ENCODE measurements at places on chromosomes 3 and 15.

GRCh38 chr3:64761729-64762128 lies 73.9 kb upstream of the ADAMTS9 start:
- DNase-seq = no peak

- DNase-seq = no peak
Observed at GRCh38 chr15:99574502-99574901, 8.7 kb downstream of the MEF2A start.

DNA sequence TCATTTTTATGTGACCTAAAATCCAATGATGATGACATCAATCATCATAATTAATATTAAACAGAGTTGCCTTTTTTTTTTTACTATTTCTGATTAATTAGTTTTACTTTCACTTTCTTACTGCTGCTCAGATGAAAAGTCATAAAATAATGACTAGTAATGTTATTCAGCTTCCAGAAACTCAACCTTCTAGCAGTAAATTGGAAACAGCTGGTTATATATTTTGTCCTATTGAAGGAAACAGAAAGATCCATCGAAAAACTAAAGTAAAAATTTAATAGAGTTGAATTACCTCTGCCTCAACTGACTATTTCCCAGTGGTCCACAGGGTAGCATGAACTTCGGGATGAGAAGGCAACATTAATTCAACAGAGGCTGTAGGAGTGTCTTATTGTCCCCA lies 107.1 kb upstream of the PTX3 start:
- DNase-seq = peak; percentile 49

- DNase-seq = peak; percentile 66
Observed at GRCh38 chr15:42591238-42591934, 16.0 kb downstream of the STARD9 start.

GRCh38 chr15:50458348-50459112 lies 34.3 kb downstream of the USP8 start:
- peak; percentile 14 for DNase-seq

DNA sequence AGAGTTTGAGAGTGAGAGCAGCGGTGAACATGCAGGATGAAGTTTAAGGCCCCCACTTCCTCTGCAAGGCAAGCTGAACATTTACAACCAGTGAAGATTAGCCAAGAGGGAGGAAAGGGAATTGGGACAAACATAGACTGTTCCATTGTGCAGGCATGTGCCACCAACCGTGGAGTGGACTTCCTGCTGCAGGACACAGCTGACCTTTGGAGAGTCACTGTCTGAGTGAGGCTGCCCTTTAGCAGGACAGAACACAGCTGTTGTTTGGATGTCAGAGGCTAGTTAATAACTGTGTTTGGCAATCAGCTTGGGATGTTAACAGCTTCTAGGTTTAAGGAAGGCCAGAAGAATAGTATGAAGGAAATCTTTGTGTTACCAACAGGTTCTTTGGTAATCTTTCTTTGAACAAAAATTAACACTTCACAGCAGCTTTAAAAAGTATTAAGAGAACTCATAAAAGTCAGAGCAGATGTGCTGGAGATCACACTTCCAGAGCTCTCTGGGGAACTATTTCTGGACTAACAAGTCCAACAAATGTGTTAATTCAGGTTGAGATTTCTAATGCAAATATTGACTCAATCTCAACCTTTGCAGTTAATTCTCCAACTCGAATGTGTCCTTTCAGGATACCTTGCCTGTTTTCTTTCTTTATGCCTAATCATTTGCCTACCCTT lies 31.4 kb downstream of the CTDSPL start:
- DNase-seq = no peak

DNA sequence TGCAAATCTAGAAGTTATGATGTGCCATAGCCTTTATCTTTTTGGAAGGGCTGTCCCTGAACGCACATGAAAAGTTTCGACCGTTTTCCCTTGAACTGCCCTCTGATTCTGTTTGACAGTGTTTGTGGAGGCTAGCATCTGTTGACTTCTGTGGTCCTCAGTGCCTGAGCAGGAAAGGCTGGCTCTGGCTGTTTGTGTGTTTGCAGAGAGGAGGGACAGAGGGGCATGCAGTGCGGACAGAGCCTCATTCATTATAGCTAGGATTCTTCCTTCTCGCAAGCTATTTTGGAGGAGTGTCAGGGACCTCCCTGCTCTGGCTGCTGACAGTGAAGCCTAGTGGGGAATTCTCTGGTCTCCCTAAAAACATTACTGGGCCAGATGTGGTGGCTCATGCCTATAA lies 64.5 kb downstream of the CDAN1 start:
- DNase-seq = no peak

DNA sequence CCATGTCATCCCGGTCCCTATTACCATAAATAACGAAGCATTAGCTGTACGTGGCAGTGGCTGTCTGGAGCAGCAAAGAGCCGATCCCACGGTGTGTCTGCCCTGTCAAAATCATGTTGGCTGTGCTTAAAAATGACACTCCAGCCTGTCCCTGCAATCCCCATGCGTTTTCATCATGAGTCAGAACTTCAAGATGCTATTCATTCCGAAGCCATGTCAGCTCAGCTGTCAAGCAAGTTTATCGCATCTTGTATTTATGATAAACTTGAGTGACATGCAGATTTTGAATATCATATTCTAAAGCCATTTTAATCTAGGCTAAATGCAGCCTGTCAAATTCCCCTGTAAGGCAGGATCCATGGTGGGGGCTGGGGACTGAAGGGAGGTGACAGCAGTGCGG lies 152.4 kb downstream of the TJP1 start:
- peak; percentile 45 for DNase-seq

- DNase-seq = no peak
Observed at GRCh38 chr3:55567615-55568014, 80.5 kb upstream of the WNT5A start.

GRCh38 chr3:17054982-17055343 lies 170.2 kb downstream of the PLCL2 start:
- DNase-seq = no peak

DNA sequence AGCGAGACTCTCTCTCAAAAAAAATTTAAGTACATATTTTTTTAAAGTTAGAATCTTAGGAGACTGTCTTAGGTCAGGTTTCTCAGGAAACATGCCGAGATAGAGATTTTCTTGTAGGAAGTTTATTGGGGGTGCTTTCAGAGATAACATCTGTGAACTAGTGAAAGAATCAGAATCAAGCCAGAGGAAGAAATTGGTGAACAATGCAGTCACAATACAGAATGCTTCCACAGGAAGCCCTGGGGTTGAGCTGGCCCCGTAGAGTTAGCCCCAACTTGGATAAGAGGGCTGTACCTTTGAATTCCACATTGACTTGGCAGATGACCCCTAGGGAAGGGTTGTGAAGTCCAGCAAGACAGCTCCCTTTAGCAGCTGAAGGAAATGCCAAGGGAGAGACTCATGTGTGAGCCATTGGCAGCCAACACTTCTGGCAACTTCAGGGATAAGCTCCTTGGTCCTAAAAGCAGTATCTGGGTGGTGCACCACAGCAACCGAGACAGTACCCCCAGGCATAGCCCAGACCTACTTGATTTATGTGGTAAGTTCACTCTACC lies 7.1 kb upstream of the PLCB2 start:
- no peak for DNase-seq

DNA sequence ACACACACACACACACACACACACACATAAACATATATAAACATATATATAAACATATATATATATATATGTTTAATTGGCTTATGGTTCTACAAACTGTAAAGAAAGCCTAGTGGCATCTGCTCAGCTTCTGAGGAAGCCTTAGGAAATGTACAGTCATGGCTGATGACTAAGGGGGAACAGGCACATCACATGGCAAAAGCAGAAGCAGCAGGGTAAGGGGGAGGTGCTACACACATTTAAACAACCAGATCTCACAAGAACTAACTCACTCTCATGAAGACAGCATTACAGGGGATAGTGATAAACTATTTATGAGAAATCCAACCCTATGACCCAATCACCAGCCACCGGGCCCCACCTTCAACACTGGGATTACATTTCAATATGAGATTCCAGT lies 922.9 kb downstream of the SI start:
- DNase-seq = no peak

GRCh38 chr15:26516102-26516980 lies 256.5 kb downstream of the GABRB3 start:
- no peak for DNase-seq

DNA sequence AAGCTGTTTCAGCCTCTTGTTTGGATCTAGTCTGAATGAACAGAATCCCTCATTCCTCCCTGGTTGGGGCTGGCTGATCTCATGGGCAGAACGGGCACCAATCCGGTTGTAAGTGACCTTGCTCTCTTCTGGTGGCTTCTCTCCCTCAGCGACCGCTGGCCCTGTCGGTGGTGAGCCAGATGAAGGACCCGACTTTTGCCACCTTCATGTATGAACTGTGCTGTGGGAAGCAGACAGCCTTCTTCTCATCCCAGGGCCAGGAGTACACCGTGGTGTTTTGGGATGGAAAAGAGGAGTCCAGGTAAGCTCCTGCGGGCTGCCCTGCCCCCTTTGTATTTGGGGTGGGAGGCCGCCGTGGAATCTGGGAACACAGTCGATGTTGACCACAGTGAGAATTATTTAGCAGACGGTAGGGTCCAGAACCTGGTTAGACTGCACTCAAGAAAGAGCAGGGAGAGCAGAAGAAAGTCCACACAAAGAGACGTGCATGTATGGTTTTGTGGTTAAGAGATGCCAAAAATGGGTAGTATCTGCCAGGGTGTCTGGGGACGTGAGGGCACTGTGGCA lies 138.8 kb downstream of the LRRK1 start:
- DNase-seq = no peak

- peak; percentile 43 for DNase-seq
Observed at GRCh38 chr3:160447544-160447943, 2.0 kb downstream of the TRIM59 start.

DNA sequence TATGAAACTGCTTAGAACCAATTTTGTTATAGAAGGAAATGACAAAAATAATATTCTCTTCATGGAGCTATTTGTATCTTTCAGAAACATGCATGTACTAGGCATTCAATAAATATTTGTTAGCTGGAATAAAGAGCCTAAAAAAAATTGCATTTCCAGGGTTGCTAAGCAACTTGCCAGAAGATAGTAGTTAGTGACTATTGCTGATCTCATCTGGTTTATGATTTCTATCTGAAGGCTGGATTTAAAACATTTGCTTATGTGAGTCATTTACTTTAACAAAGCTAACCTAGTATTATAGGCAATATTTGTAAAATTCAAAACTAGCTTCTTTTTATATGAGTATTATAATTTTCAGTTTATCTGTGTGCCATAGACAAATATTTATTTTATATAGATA lies 78.3 kb downstream of the NAALADL2 start:
- DNase-seq = peak; percentile 60

GRCh38 chr3:111333642-111334041 lies 208.4 kb upstream of the CD96 start:
- DNase-seq = peak; percentile 62

DNA sequence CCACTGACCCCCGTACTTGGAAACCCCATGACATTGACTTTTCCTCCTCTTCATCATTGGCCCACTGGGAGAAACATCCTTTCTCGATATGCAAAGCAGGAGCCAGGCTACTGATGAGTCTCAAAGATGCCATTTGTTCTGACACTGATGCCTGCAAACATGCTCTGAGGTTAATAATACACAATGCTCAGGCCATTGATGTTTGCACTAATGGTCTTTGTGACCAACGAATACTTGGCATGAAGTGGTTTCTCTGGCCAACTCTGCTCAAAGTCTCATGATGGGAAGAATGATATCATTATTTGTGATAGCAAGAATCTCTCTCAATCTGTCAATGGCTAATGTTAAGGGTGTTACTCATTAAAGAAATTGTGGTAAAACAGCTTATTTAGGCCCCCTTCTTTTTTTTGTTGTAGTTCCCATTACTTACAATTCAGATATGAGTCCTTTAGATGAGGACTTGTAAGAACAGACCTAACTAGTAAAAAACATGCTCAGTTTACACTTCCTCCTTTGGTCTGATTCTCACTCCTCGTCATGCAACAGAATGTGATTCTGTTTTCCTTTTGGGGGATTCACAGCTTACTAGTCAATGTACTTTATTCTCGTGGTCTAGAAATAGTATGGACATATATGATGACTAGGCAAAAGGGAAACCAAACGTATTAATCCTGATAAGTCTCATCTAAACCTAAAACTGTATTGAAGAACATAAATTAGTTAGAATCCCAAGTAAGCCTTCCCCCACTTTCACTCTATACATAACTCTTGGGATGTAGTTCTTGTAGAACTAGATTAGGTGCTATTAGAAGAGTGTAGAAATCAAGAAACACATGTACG lies 488.8 kb upstream of the DPPA4 start:
- DNase-seq = no peak

- DNase-seq = peak; percentile 76
Observed at GRCh38 chr3:155281912-155282311, 11.6 kb downstream of the STRIT1 start.

GRCh38 chr3:52555056-52555455 lies 18.7 kb downstream of the UQCC5 start:
- DNase-seq = no peak

DNA sequence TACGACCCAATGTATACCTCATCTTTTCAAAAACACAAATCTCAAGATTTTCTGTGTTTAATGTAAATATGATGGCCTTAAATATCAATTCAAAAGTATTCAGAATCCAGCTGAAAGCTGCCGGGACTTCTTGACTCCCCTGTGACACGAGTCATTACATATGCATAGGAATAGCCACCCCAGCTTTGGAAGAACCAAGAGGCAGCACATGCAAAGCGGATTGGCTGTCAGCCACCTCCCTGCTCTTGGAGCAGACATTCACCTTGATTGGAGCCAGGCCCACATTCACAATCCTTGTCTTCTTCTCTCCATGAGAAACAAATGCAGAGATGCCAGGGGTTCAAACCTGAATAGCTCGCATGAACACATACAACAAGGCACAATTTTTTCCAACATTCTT lies 10.8 kb upstream of the CAV3 start:
- DNase-seq = no peak

DNA sequence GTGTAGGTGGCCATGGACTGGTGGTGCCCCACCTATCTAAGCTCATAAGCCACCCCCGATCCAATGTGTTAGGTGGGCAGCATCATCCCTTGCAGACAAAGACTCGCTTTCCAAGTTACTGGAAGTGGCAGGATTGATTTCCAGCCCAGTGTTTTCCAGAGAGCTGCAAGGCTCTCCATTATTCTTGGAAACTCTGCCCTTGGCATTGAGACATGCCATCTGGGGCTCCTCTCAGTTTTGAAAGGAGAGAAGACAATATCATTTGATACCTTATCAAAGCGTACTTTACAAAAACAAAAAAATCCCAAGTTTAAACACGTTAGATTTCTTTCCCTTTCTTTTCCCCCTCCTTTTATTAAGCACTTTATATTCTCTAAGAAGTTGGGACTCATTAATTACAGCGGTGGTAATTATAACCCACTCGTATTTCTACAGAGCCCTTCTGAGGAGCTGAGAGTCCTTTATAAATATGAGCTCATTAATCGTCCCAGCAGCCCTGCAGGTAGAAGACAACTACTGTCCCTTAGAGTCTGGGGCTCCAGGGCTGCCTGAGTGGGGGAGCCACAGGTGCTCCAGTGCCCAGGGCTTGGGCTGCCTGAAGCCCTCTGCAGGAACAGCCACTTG lies 226.1 kb downstream of the TLE3 start:
- DNase-seq = no peak

GRCh38 chr3:2579206-2579605 lies 480.5 kb downstream of the CNTN4 start:
- DNase-seq = no peak
